Activated CD4-positive, CD25-positive, alpha-beta regulatory T cell (primary cell): ENCODE measurements at places on chromosomes 12 and 14.

- no peak for DNase-seq
These were observed 483.3 kb downstream of the ZFP36L1 start for GRCh38 chr14:68309616-68310015.

DNA sequence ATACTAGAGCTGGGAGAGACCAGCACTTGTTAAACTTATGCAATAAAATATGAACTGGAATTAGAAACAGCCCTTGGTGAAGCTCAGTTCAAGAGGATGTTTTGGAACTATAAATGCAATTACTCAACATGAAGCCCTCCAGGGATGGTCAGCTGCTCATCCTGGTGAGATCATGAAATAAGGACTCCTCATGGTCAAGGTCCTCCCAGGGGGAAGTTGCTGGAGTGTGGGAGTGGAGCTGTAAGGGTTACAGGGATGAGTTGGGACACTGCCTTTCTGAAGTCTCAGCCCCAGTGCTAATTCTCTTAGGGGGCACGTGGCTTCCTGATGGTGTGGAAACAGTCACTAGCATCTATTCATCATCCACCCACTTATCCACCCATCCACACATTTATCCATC is 301.7 kb upstream of the SFSWAP start:
- DNase-seq = no peak

- no peak for DNase-seq
These were observed 30.4 kb upstream of the TMEM132C start for GRCh38 chr12:128236525-128236924.

GRCh38 chr12:71576496-71576895 is 87.2 kb downstream of the ZFC3H1 start:
- DNase-seq = no peak

- DNase-seq = no peak
These were observed 216.3 kb upstream of the ATXN7L3B start for GRCh38 chr12:74321381-74321780.

DNA sequence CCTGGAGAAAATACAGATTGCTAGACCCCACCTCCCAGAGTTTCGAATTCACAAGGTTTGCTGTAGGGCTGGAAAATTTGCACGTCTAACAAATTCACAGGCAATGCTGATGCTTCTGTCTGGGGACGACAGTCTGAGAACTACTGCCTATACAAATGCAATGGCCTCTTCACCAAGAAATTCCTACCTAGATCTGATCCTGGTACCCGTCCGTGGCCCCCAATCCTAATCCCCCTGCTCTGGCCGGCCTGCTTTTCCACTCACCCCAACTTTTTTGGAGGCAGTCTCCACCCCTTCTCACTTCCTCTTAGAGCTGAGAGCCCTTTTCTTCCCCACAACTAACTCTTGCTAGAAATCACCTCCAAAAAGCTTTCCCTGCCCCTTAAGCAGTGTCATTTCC is 3.1 kb upstream of the SSH1 start:
- DNase-seq = no peak

- no peak for DNase-seq
These were observed 903 bp downstream of the PARPBP start for GRCh38 chr12:102120886-102121285.

DNA sequence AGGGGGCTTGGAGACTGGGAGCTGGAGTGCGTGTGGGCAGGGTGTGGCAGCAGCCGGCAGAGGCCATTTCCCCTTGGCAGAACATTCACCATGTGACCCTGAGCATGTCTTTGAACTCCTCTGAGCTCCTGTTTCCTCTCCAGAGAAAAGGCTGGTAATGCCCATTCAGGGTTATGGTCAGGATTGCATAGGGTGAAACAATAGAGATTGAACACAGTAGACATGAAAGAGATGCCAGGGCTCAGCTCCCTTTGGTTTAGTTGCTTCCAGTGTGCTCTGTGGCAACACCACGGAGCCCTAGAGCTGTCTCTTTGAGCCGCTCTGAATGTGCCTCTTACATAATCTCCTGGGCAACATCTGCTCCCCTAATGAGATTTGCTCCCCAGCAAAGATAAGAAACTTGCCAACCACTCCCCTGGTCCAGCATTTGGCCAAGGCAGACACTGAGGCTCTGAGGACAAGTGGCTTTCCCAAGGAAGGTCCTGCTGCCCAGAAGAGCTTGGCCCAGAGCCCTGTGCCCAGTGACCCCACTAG is 4.6 kb downstream of the IFI27 start:
- DNase-seq = no peak

- no peak for DNase-seq
These were observed 14.5 kb upstream of the PWP1 start for GRCh38 chr12:107670999-107671643.

GRCh38 chr12:101826766-101827368 is 3.9 kb downstream of the GNPTAB start:
- DNase-seq = no peak

GRCh38 chr12:126903027-126903876 is 1363.7 kb upstream of the TMEM132C start:
- DNase-seq = no peak

GRCh38 chr14:92670643-92671366 is 77.6 kb downstream of the LGMN start:
- DNase-seq = no peak

DNA sequence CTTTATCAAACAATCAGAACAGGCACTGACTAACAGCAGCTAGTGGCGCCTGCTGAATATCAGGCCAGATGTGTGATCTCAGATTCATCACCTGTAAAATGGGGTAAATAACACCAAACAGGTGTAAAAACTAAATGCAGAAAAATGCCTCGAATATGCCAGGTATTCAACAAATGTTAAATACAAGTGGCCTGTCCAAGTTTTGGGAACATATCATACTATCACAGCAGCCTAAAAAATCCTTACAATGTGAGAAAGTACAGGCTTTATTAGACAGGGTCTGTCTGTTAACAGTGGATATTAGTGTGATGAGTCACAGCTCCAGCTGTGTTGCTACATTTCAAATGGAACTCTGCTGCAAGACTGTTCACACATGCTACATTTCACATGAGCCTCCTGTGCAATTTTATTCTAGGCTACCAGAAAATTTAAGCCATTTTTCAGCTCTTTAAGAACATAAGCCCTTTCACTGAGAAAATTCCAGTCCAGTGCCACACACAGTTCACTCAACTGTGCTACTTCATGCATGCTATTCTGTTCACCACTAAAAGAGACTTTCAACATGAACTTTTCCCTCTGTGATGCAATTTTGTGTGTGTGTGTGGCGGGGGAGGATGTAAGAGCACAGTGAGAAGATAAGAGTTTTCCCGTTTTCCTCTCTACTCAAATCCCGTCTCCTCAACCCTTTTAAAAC is 56.7 kb downstream of the MSRB3 start:
- no peak for DNase-seq

DNA sequence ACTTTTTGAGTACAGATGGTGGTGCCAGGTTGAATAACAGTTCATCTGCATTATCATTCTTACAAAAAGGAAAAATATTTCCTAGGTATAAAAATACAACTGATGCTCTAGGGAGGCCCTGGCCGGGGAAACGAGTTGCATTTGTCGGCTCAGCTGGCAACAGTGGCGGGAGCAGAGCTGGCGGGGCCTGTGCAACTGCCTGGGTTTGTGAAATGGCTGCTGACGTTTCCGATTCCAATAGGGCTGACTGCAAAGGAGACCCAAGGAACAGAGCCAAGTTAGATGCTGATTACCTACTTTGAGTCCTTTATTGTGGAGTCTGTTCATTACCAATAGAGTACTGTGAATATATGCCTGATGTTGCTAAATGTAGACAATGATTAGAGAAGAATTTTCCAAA is 25.8 kb upstream of the PHLDA1 start:
- no peak for DNase-seq

DNA sequence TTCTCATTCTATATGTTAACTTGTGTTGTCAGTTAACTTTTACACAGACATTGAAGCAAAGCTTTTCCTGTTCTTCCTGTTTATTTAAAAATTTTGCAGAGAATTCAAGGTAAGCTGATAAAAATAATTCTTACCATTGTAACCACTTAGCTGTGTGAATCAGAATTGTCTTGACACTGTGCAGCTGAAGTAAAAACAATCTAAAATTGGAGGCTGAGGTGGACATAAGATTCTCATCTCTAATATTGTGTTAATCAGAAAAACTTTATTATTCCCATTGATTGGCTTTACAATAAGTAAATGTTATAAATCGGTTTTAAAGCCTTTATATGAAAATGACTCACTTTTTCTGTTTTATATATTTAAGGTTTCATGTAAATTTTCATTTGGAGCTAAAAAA is 240.3 kb upstream of the PLEKHG7 start:
- no peak for DNase-seq

GRCh38 chr12:24838531-24838950 is 110.4 kb downstream of the BCAT1 start:
- no peak for DNase-seq

- DNase-seq = no peak
These were observed 2.1 kb downstream of the SDR9C7 start for GRCh38 chr12:56932146-56932545.

- DNase-seq = no peak
These were observed 8.1 kb downstream of the ZNF219 start for GRCh38 chr14:21090194-21090939.

GRCh38 chr12:3571323-3571722 is 80.3 kb downstream of the PRMT8 start:
- no peak for DNase-seq

GRCh38 chr12:42809226-42809625 is 219.7 kb upstream of the PRICKLE1 start:
- no peak for DNase-seq

GRCh38 chr12:41234692-41235091 is 46.6 kb downstream of the PDZRN4 start:
- no peak for DNase-seq
